ENCODE measurements at places on chromosomes 7 and 10.

DNA sequence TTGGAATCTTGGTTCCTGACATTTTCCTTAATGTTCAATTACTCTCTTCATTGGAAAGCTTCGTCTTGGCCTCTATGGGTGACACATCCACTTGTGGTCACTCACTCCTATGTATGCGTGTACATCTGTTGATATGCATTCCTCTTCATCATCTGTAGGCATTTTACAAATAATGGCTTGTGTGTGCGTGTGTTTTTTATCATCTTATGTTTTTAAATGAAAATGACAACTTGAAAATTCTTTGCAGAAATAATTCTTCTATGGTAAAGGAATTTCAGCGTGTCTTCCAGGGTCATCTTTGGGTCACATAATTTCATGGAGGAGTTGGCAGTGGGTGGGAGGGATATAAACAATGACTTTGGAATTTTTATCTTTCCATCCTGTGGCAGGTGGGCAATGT lies 925.1 kb downstream of the LRMDA start:
- DNase-seq = no peak

GRCh38 chr10:44865289-44865671 lies 45.9 kb upstream of the TMEM72 start:
- no peak for DNase-seq

- no peak for DNase-seq
Observed at GRCh38 chr10:118827466-118828155, 72.8 kb upstream of the CACUL1 start.

- no peak for DNase-seq
Observed at GRCh38 chr10:131694168-131694780, 206.5 kb upstream of the PPP2R2D start.

GRCh38 chr10:96642973-96643372 lies 56.2 kb upstream of the TM9SF3 start:
- DNase-seq = no peak

GRCh38 chr10:113498997-113499396 lies 53.9 kb upstream of the HABP2 start:
- no peak for DNase-seq

DNA sequence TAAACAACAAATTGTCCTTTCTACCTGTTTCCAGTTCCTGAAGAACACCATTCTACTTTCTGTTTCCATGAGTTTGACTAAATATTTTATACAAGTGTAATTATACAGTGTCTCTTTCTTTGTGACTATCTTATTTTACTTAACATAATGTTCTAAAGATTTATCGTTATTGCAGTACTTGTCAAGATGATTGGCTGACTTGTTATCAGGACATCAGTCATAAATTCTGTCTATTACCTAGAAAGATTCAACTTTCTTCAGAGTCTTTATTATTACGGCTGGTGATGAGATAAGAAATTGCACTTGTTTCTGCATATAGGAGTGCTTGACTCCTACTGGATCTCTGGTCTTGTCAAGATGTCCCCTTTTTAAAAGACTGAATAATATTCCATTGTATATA lies 93.9 kb upstream of the ZNF92 start:
- no peak for DNase-seq

- DNase-seq = no peak
Observed at GRCh38 chr10:6843894-6844650, 264.0 kb upstream of the PRKCQ start.

GRCh38 chr7:74181821-74182220 lies 7.7 kb downstream of the EIF4H start:
- DNase-seq = no peak

DNA sequence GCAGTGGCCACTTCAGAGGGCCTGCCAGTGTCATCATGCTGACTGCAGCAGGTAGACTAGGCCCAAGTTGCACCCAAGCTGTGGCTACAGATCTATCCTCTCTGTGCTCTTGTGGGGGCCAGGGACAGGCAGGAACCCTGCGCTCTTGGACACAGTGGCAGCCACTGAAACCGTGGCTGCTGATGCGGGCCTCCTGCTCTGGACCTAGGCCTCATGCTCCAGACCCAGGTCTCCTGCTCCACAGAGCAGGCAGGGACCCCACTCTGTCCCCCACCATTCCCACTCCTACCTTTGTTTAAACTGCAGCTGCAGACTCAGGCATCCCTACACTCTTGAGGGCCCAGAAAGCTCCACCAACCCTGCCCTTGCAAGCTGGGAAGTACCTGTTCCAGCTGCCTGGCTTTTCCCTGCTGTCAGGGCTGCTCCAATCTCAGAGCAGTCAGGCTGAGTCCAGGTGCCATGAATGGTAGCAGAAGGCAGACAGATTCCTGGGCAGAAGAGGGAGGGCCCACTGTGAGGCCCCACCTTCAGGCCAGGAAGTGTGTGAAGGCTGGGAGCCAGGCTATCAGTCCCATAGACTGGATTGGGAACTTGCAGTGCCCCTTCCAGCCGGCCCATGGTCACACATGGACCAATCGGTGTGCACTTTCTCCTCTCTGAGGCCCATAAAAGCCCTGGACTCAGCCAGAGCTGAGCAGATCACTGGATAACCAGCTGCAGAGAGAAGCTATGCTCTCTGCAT lies 634.0 kb upstream of the SEMA3D start:
- no peak for DNase-seq

GRCh38 chr10:75099952-75100763 lies 11.3 kb upstream of the SAMD8 start:
- no peak for DNase-seq

- DNase-seq = no peak
Observed at GRCh38 chr10:106997721-106998120, 166.8 kb downstream of the SORCS1 start.

GRCh38 chr7:35802649-35803048 lies 1.8 kb downstream of the SEPTIN7 start:
- no peak for DNase-seq

GRCh38 chr10:123134343-123134914 lies 1.3 kb upstream of the HMX3 start:
- DNase-seq = no peak

GRCh38 chr10:94092848-94093247 lies 99.1 kb downstream of the PLCE1 start:
- DNase-seq = no peak

GRCh38 chr7:54543051-54543488 lies 895 bp downstream of the VSTM2A start:
- DNase-seq = no peak

DNA sequence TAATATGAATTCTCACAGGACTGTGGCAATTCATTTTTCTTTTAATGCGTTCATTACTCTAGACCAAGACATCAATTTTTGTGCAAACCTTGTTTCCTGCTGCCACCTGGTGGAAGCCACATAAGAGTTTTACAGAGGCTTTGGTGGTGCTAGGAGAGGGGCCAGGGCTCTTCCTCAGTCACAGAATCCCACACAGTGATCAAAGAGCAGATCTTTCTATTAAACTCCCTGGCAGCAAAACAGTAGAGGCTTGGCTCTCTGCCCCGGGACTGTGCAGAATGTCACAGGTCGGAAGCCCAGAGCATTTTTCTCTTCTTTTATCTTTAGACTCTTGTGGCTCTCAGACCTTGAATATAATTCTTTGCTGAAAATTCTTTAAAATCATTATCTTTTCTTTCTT lies 506.4 kb upstream of the C7orf33 start:
- peak; percentile 33 for DNase-seq

- no peak for DNase-seq
Observed at GRCh38 chr10:73054286-73054685, 42.4 kb downstream of the P4HA1 start.

GRCh38 chr7:111093496-111093895 lies 2.6 kb downstream of the LRRN3 start:
- no peak for DNase-seq

- no peak for DNase-seq
Observed at GRCh38 chr7:79272938-79273337, 180.5 kb downstream of the MAGI2 start.

- no peak for DNase-seq
Observed at GRCh38 chr7:101731502-101732084, 85.8 kb upstream of the CUX1 start.

DNA sequence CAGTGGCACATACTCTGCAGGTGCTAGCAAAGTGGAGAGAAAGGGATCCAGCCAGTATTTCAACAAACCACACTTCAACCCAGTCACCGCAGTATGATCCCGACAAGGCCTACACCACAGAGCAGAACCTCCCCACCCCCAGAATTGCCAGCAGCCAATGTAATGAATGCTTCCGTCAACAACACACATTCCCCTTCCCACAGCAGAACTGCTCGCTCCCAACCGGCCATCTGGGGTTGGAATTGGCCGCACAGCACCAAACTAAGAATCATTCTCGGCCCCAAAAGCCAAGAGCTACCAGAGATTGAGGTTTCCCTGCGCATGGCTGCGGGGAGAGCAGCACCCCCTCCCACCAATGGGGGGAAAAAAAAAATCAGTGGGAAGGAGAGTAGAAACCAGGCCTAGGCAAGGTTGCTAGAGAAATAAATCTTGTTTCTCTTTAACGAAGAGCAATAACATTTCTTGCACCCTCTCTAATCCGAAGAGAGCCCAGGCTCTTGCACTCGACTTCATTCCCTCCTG lies 1.1 kb downstream of the WASL start:
- peak; percentile 72 for DNase-seq

GRCh38 chr7:111474723-111475418 lies 87.4 kb downstream of the IMMP2L start:
- no peak for DNase-seq

- no peak for DNase-seq
Observed at GRCh38 chr7:132097550-132098134, 478.6 kb downstream of the PLXNA4 start.

- DNase-seq = no peak
Observed at GRCh38 chr7:33710608-33711007, 194.7 kb upstream of the BMPER start.

DNA sequence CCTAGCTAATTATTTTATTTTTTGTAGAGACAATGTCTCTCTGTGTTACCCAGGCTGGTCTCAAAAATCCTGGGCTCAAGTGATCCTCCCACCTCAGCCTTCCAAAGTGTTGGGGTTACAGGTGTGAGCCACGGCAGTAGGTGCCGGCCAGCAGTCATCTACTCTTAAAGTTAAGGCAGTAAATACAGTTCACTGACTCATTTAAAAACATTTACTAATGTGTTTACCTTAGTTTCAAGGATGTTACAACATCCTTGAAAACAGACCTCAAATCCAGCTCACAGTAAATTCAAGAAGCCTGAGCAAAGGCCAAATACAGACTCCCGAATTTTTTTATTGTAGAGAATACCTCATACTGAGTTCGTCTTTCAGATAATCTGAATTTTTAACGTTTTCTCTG lies 29.6 kb upstream of the ABCB4 start:
- no peak for DNase-seq

DNA sequence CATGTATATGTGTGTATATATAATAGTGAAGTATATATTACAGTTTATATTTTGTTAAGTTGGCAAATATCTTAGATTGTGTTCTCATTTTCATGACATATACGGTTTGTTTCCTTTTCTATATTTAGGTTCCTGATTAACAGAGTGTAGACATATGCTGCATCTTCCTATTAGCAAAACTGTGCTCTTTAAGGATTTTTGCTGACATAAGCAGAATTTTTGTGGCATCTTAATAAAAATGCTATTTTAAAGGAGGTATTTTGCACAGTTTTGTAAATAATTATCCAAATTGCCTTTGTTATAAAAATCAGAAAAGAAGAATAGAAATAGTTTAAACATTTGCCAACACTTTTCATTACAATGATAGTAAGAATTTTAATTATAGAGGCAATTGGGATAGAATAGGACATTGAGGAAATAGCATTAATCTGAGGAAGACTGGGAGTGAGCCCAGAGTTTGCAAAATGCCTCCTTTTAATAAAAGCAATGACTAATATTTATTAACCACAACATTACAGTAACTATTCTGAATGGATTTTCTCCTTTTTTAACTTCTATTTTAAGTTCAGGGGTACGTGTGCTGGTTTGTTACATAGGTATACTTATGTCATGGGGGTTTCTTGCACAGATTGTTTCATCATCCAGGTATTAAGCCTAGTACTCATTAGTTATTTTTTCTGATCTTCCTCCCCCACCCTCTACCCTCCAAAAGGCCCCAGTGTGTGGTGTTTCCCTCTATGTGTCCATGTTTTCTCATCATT lies 38.2 kb downstream of the KCND2 start:
- DNase-seq = no peak

- no peak for DNase-seq
Observed at GRCh38 chr7:86534641-86535040, 109.1 kb upstream of the GRM3 start.

DNA sequence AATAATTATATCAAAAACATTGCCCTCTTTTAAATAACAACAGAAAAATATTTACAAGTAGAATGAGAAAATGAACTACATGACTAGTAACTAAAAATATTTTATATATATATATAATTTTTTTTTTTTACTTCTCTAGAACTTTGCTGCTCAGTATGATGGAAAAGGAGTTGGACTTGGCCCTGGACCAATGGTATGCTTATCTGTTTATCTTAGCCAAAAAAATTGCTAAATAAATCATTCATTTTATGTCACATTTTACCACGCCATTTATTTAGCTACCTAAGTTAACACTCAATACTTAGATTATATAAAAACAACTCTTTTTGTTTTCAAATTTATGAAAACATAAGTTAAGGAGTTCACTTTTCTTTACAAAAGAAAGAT lies 6.7 kb downstream of the COL1A2 start:
- no peak for DNase-seq

DNA sequence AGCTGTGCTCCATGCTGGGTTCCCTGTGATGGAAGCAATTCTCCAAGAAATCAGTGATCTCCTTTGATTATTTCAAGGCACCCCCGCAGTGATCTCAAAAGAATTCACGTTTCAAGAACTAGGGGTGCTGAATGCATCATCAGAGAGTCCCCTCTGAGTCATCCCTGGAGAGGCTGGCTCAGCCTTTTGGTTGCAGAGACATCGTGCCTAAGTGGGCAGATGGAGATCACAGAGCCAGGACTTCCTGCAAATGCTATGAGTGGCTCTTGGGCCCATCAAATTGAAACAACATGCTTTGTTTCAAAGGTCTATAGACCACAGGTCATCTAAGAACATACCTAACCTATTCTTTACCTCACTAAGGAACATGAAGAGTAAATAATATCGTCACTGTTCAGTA lies 41.5 kb upstream of the PLEKHA1 start:
- no peak for DNase-seq

- DNase-seq = no peak
Observed at GRCh38 chr10:88915781-88916180, 35.7 kb downstream of the STAMBPL1 start.

GRCh38 chr7:99437946-99438572 lies 539 bp downstream of the PTCD1 start:
- no peak for DNase-seq
